ENCODE measurements at places on chromosomes 12 and 14. TPM values are rescaled to one million over a fixed set of nuclear protein-coding genes. Genes with fewer than 3 reads are reported as not detected.

GRCh38 chr12:127238107-127238506, 1028.9 kb upstream of the TMEM132C start:
- H3K36me3 ChIP-seq: no peaks in the 10 kb centered on the region
- no peak for DNase-seq
- H3K27ac ChIP-seq: no peak overlapping the region
- no peaks in the 10 kb centered on the region for H3K4me1 ChIP-seq

GRCh38 chr12:10243818-10244520, 31.3 kb downstream of the GABARAPL1 start:
- H3K4me1 ChIP-seq: no peaks in the 10 kb centered on the region
- no peak overlapping the region for H3K4me3 ChIP-seq
- H3K27ac ChIP-seq: no peak overlapping the region

DNA sequence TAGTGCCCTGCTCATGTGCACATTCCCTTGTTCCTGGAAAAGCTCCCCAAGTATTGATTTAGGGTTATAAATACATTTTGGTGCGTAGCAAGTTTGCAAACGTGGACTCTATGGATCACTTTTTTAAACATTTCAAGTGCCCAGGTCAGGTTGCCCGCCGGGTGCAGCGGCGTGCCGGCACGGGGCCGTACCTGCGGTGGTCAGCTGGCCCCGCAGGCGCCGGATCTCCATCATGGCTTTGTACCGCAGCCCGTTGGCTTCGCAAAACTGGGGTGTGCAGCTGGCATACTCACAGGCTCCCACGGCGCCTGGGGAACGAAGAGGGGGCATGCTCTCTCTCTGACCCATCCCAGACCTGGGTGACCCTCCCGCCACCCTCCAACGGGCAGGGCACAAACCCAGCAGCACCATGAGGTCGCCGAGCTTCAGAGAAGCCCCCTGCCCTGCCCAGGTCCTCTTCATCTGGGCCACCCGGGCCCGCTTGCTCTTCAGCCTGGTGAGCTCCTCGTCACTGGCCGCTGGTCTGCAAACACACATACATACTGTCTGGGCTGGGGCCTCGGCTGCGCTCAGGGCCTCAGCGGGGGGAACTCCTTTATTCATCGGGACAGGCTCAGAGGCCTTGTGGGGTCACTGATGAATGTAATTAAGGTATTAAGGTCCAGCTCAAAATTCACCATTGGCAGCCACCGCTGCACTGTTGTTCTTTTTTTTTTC, 35.1 kb downstream of the DHX37 start:
- no peaks in the 10 kb centered on the region for H3K36me3 ChIP-seq
- no peak for DNase-seq
- no peaks in the 10 kb centered on the region for H3K4me1 ChIP-seq
- no peak overlapping the region for H3K27ac ChIP-seq
- H3K4me3 ChIP-seq: no peak overlapping the region

Gene RASSF9
- total RNA-seq: 3.8 TPM

DNA sequence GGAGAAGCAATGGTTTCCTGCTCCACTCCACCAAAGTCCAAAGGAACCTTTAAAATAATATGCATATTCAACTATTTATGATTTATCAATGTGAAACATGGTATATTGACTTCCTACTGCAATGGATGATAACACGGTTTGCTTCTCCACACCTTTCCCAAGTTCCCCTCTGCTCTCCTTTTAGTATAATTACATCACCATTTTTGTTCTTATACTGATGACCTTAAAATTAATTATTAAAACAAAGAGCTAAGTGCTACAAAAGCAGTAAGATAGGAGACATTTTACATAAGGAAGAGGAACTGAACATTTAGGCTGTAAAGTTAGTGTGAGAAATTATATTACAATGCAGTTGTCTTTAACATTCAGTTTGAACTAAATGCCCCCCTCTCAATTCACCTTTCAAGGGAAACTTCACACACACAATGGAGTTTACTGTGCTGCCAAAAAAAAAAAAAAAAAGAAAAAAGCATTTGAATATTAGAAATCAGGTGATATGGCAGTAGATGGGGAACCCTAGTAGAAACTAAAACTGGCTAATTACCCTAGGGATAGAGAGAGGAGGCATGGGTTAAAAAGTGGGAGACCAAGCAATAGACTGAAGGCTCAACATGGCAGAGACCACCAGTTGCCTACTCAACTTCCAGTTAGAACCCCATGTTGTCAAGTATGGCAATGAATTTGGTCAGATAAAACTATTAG, 37.1 kb upstream of the STK38L start:
- H3K4me3 ChIP-seq: no peak overlapping the region
- no peak for DNase-seq
- no peak overlapping the region for H3K27ac ChIP-seq
- no peaks in the 10 kb centered on the region for H3K36me3 ChIP-seq
- no peaks in the 10 kb centered on the region for H3K4me1 ChIP-seq

DNA sequence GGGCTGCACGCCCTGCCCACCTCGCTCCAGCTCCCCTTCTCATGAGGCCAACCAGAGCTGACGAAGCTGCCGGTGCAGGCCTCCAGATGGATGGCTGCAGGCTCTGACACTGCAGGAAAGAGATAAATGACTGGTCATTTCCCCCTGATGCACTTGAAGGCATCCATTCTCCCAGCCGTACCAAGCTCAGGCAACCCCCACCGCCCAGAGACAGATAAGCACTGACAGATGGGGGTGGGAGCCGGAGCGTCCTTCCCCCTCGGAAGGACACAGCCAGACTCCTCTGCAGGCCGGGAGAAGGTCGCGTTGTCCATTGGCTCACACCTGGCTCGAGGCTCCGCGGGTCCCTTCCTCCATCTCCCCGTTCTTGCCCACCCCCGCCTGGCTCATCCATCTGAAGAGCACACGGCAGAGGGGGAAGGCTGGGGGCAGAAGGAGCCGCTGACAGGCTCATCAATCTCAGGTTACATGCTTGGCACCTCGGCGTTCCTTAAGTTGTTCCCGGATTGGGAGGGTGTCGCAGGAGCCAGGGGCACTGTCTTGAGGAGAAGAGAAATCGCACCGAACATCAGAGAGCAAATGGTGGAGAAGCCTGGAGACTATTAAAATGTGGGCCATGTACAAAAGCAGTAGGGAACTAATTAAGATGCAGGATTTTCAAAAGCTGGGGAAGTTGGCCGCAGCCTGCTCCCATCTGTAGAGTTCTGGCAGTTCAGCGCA, 151.6 kb downstream of the DPF3 start:
- no peak for DNase-seq
- H3K27ac ChIP-seq: peak overlapping the region; percentile 47
- no peaks in the 10 kb centered on the region for H3K36me3 ChIP-seq
- H3K4me3 ChIP-seq: no peak overlapping the region
- H3K4me1 ChIP-seq: peaks cover 22% of the 10 kb centered on the region
- no peaks in the 10 kb centered on the region for H3K27me3 ChIP-seq

DNA sequence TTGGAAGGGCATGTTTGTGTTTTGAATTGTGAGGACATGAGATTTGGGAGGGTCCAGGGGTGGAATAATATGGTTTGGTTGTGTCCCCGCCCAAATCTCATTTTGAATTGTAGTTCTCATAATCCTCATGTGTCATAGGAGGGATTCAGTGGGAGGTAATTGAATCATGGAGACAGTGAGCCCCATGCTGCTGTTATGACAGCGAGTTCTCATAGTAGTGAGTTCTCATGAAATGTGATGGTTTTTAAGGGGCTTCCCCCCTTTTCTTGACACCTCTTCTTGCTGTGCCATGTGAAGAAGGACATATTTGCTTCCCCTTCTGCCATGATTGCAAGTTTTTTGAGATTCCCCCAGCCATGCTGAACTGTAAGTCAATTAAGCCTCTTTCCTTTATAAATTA, 260.0 kb downstream of the DUSP6 start:
- H3K27ac ChIP-seq: no peak overlapping the region
- no peak for DNase-seq
- H3K4me3 ChIP-seq: no peak overlapping the region
- H3K36me3 ChIP-seq: no peaks in the 10 kb centered on the region
